ENCODE measurements at places on chromosomes 3 and 15.

GRCh38 chr3:18900994-18901393 lies 247.3 kb upstream of the KCNH8 start:
- no peak for DNase-seq

GRCh38 chr3:18424729-18425640 lies at the start of gene SATB1:
TSS of gene SATB1 (minus strand) at chr3:18425339. CDS start at chr3:18420967, 4,372 bp downstream.
- DNase-seq = peak; percentile 53

DNA sequence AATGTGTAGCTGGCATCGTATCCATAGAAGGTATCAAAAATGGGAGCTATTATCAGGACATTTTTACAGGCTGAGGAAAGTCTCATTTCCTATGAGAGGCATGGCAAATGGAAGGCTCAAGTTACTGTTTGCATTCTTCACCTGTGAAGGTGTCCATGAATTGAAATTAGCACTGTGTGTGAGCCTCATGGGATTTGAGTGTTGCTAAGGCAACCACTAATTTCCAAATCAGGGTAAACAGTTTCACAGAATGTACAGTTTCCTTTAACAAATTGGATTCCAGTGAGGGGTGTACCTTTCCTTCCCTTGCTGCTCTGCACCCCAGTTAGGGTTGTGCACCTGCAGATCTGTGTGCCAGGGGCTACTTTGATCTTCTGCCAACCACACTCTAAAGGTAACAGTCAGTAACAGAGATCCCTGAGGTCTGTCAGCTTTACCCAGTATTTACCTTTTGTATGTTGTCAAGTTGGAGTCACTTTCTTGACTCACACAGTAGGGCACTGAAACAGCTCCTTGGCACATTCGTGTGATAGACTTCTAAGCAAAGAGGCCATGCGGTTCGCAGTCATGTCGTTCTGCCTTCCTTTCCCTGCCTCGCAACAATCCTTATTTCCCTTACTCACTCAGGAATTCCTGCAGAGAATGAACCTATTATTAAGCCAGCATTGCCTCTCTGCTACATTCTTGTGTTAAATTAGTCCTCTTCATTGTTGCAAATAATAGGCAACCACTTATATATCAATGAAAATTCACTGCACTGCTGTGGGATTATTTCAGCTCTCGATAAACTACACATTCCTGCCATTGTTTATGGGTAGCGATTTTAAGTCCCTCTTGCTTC lies 129.8 kb upstream of the GBE1 start:
- DNase-seq = no peak

DNA sequence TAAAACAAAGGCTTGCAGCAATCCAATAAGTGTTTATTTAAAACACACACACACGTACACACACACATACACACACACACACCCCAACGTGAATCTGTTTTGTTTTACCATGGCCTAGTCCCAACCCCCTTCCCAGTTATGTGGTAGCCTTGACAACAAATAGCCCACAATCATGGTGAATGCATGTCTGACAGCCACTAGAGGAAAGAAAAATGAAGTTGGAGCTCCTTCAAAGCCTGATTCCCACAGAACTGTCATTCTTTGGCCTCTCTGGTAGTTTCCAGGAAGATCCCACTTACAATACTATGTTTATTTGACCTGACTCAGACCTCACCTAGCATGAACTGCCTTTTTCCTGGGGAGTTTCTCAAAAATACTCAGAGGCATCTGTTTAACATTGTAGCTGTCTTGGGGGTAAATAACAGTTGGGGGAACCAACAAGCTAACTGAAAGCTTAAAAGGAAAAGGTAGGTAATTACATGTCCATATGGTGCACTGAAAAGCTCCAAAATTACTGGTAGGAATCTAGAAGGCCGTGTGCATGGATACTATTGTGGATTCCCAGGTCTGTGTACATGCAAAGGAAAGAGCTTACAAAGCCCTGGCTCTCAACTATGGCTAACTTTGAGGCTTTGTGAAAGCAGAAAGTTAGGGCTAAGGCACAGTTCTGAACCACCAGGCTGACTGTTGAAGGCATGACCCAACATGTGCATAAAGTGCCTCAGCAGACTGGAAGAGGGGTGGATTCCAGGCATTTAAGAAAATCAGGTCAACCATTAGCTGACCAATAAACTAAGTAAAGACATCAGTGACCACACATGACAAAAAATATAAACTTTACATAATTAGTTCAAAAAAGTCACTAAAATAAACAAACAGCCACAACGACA lies 65.3 kb downstream of the FAIM start:
- no peak for DNase-seq

DNA sequence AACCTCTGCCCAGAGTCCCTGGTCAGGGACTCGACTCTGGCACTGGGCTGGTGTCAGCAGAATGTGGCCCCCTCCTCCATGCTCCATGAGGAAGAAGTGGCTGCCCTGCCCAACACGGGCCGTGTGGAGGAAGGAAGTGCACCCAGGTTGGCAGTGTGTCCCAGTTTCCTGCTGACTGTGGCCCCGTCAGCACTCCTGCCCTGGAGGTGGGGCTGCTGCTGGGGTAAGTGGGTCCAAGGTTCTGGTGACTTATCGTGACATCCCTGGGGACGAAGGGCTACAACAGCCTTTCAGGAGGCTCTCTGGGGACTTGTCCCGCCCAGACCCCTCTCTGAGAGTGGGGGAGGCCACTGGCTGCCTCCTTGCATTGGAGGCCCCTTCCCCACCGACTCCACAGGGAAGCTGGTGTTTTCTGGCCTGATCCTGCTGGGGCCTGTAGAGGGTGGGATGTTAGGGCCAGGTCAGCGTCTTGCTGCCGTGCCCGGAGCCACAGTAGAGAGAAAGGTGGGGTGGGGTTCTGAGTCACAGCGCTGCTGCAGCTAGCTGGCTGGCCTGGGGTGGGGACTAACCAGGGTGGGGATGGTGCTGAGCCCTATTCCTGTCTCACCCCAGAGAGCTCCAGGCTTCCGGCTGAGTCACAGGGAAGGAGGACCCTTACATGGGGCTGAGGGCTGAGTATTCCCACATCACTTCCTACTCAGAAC lies 10.5 kb downstream of the SEMA4B start:
- no peak for DNase-seq

DNA sequence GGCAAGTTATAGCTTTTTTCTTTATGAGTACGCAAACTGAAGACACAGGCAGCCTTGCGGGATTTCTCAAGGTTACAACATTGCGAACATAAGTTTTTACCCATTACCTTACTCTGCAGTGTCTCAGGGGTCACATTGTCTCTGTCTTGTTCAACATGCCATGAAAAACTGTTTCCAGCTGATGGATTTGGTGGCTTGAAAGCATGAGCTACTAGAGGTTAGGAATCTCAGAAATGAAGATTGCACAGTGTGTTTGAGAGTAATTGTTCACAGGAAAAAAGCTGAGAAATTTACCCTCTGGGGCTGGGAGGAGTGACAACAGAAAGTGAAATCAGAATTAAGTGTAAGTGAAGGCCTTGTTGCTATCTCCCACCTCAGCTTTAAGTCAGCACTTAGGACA lies 568.6 kb downstream of the TAFA4 start:
- DNase-seq = no peak

DNA sequence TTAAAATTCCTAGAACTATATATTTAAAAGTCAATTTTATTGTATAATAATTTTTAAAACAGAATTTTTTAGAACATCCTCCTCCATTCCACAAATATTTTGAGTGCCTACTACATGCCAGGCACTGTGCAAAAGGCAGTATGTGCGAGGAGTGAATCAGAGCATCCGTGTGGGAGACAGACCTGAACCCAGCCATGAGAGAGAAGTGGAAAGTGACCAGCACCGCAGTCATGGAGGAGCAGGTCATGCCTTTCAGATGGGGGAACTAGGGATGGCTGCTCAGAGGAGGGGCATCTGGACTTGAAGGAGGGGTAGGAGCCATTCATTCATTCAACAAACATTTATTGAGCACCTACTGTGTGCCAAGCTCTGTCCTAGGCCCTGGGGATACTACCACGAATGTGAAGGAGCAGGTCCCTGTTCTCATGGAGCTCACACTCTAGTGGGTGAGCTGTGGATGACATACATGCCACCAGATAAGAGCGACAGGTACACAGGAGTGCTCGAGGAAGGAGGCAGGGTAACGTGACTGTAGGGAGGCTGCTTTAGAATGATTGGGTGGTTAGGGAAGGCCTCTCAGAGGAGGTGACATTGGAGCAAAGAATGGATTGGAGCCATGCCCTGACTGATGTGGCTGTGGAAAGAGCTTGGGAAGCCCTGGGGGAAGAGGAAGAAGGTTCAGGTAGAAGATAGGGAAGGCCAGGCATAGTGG lies 3.1 kb upstream of the CHRNA3 start:
- no peak for DNase-seq

- DNase-seq = no peak
Observed at GRCh38 chr3:184665101-184665500, 46.8 kb downstream of the MAGEF1 start.

DNA sequence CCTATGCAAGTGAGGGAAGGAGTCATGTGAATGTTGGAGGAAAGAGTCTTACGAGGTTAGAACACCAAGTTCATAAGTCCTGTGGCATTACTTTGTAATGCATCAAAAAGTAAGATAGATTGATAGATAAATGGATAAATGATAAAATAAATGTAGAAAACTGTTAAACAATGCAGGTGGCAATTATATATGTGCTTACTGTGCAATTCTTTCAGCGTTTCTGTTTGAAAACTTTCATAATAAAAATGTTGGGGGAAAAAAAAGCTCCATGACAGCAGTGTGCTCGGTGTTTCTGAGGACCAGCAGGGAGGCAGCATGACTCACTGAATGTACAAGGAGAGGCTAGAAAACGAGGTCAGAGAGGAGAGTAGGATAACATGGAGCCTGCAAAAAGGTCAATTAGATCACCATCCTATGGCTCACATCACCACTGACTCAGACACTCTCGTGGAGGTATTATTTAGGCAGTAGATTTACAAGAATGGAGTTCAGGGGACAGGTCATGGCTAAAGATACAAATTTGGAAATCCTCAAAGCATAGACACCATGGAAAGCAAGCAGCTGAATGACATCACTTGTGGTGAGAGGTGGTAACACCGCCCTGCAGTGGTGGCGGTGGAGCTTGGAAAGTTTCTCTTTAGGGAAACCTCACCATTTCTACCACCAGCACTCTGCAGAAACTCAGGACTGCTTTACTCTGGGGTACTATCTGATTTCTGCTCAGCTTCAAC lies 219.8 kb downstream of the CTNNB1 start:
- DNase-seq = no peak

- DNase-seq = no peak
Observed at GRCh38 chr3:149575961-149576564, 81.8 kb downstream of the WWTR1 start.

DNA sequence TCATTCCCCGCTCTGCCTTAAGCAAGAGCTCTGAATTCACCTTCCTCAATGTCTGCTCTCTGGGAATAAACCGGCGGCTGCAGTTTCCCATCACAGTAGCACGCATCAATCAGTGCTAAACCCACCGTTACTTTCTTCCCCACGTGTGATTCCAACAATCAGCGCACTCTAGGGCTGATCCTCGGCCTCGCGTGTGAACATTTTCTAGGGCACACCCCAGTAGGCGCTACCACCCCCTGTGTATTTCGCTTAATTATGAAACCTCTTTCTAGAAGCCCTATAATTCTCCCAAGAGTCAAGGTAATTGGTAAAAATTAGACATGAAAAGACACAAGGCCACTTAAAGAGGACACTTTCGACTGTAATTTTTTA lies 87.5 kb downstream of the RFTN1 start:
- DNase-seq = no peak

DNA sequence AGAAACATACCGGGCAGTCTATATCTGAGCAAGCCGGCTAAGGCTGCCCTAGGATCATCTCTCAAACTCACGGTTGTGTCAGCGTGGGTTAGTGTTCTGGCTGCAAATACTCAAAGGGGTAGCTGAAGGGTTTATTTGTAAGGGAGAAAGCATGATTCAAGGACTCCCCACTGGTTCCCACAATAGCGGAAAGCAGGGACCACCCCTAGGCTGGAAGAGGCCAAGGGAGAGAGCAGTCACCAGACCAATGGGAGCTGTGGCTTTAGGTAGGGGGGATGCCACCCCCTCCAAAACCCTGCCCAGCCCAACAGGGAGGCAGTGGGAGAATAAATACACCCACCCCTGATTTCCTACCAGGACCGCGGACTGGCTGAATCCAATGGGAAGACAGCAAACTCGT lies 7.3 kb upstream of the LMCD1 start:
- DNase-seq = no peak

- no peak for DNase-seq
Observed at GRCh38 chr3:53464424-53464823, 30.0 kb upstream of the CACNA1D start.

DNA sequence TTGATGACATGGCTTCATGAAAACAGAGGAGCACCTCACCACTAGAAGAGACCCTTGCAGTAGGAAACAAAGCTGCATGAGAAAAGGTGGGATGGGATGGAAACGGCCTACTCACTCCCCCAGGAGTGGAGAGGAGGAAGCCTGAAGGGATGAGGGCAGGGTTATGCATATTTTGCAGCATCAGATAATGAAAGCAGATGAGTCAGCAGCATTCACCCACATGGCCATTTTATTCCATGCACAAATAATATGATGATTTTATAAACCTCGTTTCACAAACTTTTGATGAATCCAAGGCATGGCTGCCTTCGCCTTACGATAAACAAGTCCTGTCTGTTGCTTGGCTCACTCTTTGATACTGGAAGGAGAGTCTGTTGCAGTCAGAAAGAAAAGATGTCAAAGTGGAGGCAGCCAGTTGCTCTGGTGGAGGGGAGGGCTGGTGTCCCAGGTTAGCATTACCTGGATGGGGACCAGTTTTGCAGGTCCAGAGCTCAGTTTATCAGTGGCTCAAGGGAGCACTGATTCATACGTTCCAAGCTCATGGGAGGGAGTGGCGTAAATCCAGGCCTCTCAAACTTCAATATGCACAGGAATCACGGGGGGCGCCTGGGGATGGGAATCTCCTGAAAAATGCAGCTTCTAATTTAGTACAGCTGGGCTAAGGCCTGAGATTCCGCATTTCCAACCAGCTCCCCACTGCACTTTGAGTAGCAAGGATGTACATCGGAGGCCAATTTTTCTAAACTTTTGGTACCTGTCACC lies 9.2 kb upstream of the EHD4 start:
- no peak for DNase-seq

DNA sequence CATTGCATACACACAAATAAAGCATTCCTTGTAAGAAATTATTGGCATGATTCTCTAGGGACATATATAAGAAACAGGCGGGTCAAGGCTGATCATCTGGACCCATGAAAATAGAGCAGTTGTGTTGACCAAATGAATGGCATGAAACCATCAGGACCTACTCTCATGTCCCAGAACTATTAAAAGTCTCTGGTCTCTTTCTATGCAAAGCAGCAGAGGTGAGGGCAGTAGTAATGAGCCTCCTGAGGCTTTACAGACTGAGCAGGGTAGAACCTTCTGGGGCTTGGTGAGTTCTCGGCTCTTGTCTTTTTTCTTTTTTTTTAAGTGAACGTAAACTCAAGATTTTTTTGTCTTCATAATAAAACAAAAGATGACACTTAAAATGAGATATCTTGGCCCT lies 9.3 kb downstream of the GLDN start:
- no peak for DNase-seq

- DNase-seq = no peak
Observed at GRCh38 chr3:72812201-72812600, 36.0 kb downstream of the SHQ1 start.

- no peak for DNase-seq
Observed at GRCh38 chr3:171452328-171452727, 7.9 kb downstream of the TNIK start.

- no peak for DNase-seq
Observed at GRCh38 chr3:25849091-25849490, 59.2 kb downstream of the OXSM start.

All from activated T-helper 9 cell treated with anti-CD3 and anti-CD28 coated beads, Interleukin-2, amount 50 U/mL, for 16 hours (primary cell).